MCF 10A (cell line): ENCODE measurements at places on chromosomes 4 and X. TPM values are rescaled to one million over a fixed set of nuclear protein-coding genes. Genes with fewer than 3 reads are reported as not detected.

Gene TMEM35A
- not detected in 2 replicates for total RNA-seq

Gene ADH6
- not detected in 2 replicates for total RNA-seq

Gene RTL5
- total RNA-seq: not detected in 2 replicates

Gene C4orf50
- total RNA-seq: not detected in 2 replicates

Gene EVC
- total RNA-seq: 29.0 and 29.3 TPM in 2 replicates

- no peak overlapping the region for H3K4me3 ChIP-seq
- no peaks in the 10 kb centered on the region for H3K27me3 ChIP-seq
- H3K36me3 ChIP-seq: no peaks in the 10 kb centered on the region
- H3K27ac ChIP-seq: no peak overlapping the region
Observed at GRCh38 chr4:136156947-136157346, 1375.3 kb downstream of the PCDH18 start.

- no peak for DNase-seq
- no peak overlapping the region for H3K4me3 ChIP-seq
- no peak overlapping the region for H3K27ac ChIP-seq
- H3K4me1 ChIP-seq: peaks cover 8% of the 10 kb centered on the region
Observed at GRCh38 chr4:93237521-93237920, 591.0 kb upstream of the ATOH1 start.

- DNase-seq: no peak
- peaks cover 6% of the 10 kb centered on the region for H3K36me3 ChIP-seq
- H3K27me3 ChIP-seq: peaks cover 78% of the 10 kb centered on the region
- H3K4me3 ChIP-seq: no peak overlapping the region
Observed at GRCh38 chrX:97132664-97133415, 249.1 kb downstream of the RPA4 start.

GRCh38 chrX:43121637-43122036 lies 343.7 kb upstream of the PPP1R2C start:
- H3K27me3 ChIP-seq: peaks cover 31% of the 10 kb centered on the region
- H3K27ac ChIP-seq: no peak overlapping the region
- H3K4me3 ChIP-seq: no peak overlapping the region
- H3K4me1 ChIP-seq: no peaks in the 10 kb centered on the region
- H3K36me3 ChIP-seq: no peaks in the 10 kb centered on the region

- no peaks in the 10 kb centered on the region for H3K36me3 ChIP-seq
- H3K27me3 ChIP-seq: no peaks in the 10 kb centered on the region
- peak overlapping the region; percentile 81 for H3K27ac ChIP-seq
- H3K4me1 ChIP-seq: peaks cover 7% of the 10 kb centered on the region
- peak; percentile 84 for DNase-seq
Observed at GRCh38 chr4:90317785-90318184, 190.6 kb downstream of the CCSER1 start.

DNA sequence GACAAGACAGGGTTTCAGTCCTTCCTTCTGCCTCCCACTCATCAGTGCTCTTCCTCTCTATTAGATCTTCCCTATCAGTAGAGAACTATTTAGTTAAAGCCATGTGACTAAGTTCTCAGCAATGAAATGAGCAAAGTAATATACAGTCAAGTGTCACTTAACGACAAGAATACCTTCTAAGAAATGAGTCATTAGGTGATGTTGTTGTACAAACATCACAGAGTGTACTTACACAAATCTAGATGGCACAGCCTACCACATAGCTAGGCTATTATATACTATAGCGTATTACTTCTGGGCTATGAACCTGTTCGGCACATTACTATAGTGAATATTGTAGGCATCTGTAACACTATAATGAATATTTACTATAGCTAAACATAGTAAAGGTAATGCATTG lies 71.3 kb downstream of the POU4F2 start:
- no peaks in the 10 kb centered on the region for H3K27me3 ChIP-seq
- DNase-seq: no peak
- H3K4me1 ChIP-seq: no peaks in the 10 kb centered on the region

DNA sequence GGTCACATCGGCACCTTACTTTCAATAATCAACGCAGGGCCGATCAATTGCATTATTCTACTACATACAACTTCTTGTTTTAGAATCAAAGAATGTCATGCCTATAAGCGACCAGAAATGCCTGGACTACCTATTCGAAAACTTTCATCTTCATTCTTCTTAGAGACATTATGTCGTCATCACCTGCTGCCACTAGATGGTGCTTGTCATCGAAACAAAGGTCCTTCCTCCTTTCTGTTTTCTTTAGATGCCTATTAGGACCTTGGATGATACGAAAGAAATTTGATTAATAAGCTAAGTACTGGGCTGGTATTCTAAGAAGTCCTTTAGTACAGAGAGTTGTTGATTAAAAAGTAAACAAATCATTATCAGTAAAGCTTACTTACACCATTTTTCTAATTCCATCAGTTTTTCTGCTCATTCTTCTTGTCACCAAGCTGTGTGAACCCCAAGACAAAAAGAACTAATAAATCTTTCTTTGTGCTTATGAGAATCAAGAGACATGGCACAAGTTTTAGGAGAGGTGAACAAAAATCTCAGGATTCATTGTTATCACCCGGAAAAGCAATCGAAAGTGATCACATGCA lies 154.5 kb upstream of the SLC4A4 start:
- H3K27ac ChIP-seq: no peak overlapping the region
- no peak overlapping the region for H3K4me3 ChIP-seq
- H3K4me1 ChIP-seq: no peaks in the 10 kb centered on the region
- no peaks in the 10 kb centered on the region for H3K36me3 ChIP-seq

DNA sequence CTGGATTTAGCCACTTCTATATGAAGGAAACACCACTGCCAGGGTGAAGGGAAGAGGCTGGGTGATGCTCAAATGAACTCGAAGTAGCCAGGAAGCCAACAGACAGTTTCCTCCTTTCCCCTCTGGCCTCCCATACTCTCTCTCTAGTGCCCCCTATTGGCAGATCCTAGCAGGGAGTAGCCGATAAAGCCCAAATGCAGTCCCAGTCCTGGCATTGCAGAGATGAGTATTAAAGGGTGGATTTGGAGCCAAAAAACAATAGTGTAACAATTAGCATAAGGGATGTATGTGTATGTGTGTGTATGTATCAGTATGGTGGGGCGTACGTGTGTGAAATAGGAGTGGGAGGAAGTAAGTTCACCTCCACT lies 213.8 kb upstream of the LDB2 start:
- peak; percentile 63 for DNase-seq
- H3K36me3 ChIP-seq: no peaks in the 10 kb centered on the region
- H3K4me1 ChIP-seq: no peaks in the 10 kb centered on the region
- H3K27me3 ChIP-seq: no peaks in the 10 kb centered on the region
- no peak overlapping the region for H3K4me3 ChIP-seq

GRCh38 chr4:22676063-22676462 lies 16.7 kb upstream of the GBA3 start:
- no peaks in the 10 kb centered on the region for H3K36me3 ChIP-seq
- no peak overlapping the region for H3K27ac ChIP-seq
- peaks cover 6% of the 10 kb centered on the region for H3K4me1 ChIP-seq
- no peak overlapping the region for H3K4me3 ChIP-seq
- DNase-seq: no peak

GRCh38 chr4:101850698-101851097 lies 60.2 kb downstream of the BANK1 start:
- no peaks in the 10 kb centered on the region for H3K4me1 ChIP-seq
- no peaks in the 10 kb centered on the region for H3K27me3 ChIP-seq
- no peaks in the 10 kb centered on the region for H3K36me3 ChIP-seq
- H3K4me3 ChIP-seq: no peak overlapping the region

- peak; percentile 33 for DNase-seq
- H3K36me3 ChIP-seq: no peaks in the 10 kb centered on the region
- no peak overlapping the region for H3K4me3 ChIP-seq
- no peaks in the 10 kb centered on the region for H3K4me1 ChIP-seq
- no peak overlapping the region for H3K27ac ChIP-seq
Observed at GRCh38 chrX:41293269-41293668, 40.7 kb upstream of the DDX3X start.

DNA sequence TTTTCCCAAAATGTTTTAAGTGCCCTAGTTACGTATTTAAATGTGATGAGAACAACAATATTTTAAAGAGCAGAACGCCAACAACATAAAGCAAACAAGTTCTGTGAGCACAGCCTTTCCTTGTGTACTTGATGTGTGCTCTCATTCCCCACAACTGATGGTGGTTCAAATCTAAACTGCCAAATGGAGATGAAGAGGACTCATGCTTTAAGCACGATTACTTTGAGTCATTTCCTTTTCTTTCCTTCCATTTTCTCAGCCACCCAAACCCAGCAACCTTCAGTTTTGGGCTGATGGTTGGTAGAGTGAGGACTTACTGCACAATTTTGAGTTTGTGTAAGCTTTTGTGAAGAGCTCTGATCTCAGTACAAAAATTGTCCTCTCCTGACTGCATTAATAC lies 1.7 kb downstream of the NSD2 start:
- H3K4me3 ChIP-seq: peak overlapping the region; percentile 88
- no peaks in the 10 kb centered on the region for H3K27me3 ChIP-seq
- H3K36me3 ChIP-seq: no peaks in the 10 kb centered on the region
- peaks cover 29% of the 10 kb centered on the region for H3K4me1 ChIP-seq

GRCh38 chr4:3868211-3869173 lies 102.3 kb downstream of the ADRA2C start:
- no peak overlapping the region for H3K4me3 ChIP-seq
- H3K27me3 ChIP-seq: peaks cover 28% of the 10 kb centered on the region
- H3K27ac ChIP-seq: no peak overlapping the region

DNA sequence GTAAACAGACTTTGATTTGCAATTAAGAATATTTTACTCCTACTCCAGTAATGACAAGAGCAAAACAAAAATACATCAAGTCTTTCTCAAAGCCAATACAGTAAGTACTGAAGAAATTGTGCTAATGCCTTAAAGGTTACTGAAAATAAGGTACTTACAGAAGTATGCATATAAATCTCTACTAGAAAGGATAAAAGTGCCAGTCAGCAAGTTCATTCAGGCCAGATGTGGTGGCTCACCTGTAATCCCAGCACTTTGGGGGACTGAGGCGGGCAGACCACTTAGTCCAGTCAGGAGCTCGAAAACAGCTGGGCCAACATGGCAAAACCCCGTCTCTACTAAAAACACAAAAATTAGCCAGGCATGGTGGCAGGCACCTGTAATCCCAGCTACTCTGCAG lies 27.9 kb downstream of the LRBA start:
- no peaks in the 10 kb centered on the region for H3K4me1 ChIP-seq
- H3K4me3 ChIP-seq: no peak overlapping the region
- no peak for DNase-seq
- no peaks in the 10 kb centered on the region for H3K27me3 ChIP-seq
- peaks cover 8% of the 10 kb centered on the region for H3K36me3 ChIP-seq
- H3K27ac ChIP-seq: no peak overlapping the region

DNA sequence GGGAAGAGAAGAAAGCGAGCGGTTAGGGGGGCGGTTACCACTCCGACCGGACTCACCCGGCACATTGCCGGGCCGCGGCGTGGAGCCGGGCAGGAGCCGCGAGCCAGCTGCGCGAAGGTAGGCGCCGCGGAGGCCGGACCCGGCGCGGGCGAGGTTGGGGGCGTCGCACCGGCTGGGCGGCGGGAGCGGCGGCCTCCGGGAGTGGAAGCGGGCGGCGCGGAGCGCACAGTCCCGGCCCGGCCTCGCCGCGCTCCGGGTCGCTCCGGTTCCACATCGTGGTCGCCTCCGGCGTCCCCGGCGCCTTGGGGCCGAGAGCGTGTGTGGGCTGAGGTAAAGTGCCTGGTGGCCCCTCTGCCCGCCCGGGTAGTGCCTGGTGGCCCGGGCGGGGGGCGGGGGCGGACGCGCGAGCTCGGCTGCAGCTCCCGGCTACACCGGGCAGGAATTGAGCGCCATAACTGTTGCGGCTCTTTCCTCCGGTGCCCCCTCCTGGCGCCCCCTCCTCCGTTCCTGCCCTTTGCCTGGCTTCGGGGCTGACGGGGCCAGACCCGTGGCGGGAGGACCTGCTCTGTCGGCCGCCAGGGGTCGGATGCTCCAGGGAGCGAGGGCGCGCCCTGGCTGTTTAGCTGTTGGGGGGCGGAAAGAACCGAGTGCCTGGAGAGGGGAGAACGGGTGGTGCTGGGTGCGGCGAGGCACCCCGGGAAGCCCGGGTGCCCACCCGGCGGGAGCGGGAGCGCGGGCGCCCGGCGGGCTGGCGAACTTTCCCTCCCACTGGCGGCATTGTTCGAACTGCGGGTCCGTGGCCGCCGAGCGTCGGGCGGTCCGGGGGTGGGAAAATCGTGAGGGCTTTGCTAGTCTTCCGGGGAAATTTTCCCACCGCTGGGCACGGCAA lies 626 bp downstream of the JADE3 start:
- H3K27ac ChIP-seq: peak overlapping the region; percentile 51
- H3K4me1 ChIP-seq: no peaks in the 10 kb centered on the region
- H3K27me3 ChIP-seq: peaks cover 71% of the 10 kb centered on the region
- peak overlapping the region; percentile 76 for H3K4me3 ChIP-seq

DNA sequence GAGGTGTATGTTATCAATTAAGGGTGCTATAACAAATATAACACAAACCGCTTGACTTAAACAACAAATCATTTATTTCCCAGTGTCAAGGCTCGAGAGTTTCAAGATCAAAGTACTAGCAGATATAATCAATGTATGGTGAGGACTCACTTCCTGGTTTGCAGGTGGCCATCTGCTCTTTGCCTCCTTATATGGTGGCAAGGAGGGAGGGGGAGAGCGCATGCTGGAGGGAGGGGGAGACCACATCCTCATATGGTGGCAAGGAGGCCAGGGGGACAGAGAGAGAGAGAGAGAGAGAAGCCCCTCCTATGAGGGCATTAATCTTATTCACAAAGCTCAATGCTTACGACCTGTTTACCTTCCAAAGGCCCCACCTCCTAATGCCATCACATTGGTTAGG lies 372.3 kb upstream of the SPOCK3 start:
- DNase-seq: no peak
- H3K36me3 ChIP-seq: no peaks in the 10 kb centered on the region
- H3K4me3 ChIP-seq: no peak overlapping the region
- H3K27me3 ChIP-seq: no peaks in the 10 kb centered on the region
- no peak overlapping the region for H3K27ac ChIP-seq
- peaks cover 8% of the 10 kb centered on the region for H3K4me1 ChIP-seq

DNA sequence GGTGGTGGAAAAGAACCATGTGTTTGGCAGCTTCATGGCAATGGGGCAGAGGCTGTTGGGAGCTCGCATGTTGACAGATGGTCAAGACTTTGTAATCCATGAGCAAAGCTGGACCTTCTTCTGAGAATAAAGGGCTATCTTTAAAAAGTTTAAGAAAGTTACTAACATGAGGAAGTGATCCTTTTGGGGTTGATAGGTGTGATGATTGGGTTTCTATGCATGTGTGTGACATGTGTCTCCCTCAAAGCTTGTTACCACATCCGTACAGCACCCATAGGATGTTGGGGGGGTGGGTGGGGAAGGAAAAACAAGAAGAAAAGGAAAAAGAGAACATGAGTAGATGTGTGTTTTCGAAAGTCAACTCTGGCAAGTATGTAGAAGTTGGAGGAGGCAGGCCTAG lies 123.0 kb upstream of the TLR3 start:
- H3K36me3 ChIP-seq: no peaks in the 10 kb centered on the region
- H3K4me3 ChIP-seq: no peak overlapping the region
- peaks cover 11% of the 10 kb centered on the region for H3K4me1 ChIP-seq
- DNase-seq: no peak

- H3K4me1 ChIP-seq: no peaks in the 10 kb centered on the region
- H3K27ac ChIP-seq: no peak overlapping the region
- H3K27me3 ChIP-seq: no peaks in the 10 kb centered on the region
- no peak for DNase-seq
Observed at GRCh38 chr4:53576676-53577372, 14.5 kb downstream of the LNX1 start.
